Glutamatergic neuron (in vitro differentiated cells): ENCODE measurements at places on chromosomes 3 and 15. TPM values are rescaled to one million over a fixed set of nuclear protein-coding genes. Genes with fewer than 3 reads are reported as not detected.

GRCh38 chr3:117217355-117217754 is 507.8 kb downstream of the TUSC7 start:
- no peak for DNase-seq

The GRAMD1C gene
- 2.1 TPM for total RNA-seq

GRCh38 chr3:72591522-72592421 is 256.5 kb downstream of the SHQ1 start:
- no peak for DNase-seq

- no peak for DNase-seq
Observed at GRCh38 chr3:29864809-29865208, 583.9 kb downstream of the RBMS3 start.

GRCh38 chr15:99247062-99247461 is 2.3 kb downstream of the TTC23 start:
- DNase-seq, result no peak

- peak; percentile 48 for DNase-seq
Observed at GRCh38 chr3:194204042-194204987, 68.4 kb downstream of the HES1 start.

- no peak for DNase-seq
Observed at GRCh38 chr15:60840703-60841411, 361.9 kb upstream of the ICE2 start.

The BFSP2 gene
- total RNA-seq, result not detected

- DNase-seq, result peak; percentile 68
Observed at GRCh38 chr3:10574101-10574620, 68.8 kb upstream of the ATP2B2 start.

- DNase-seq, result no peak
Observed at GRCh38 chr3:51927061-51927977, 14.4 kb downstream of the RRP9 start.

GRCh38 chr15:87365186-87365585 is 891.4 kb downstream of the NTRK3 start:
- no peak for DNase-seq

DNA sequence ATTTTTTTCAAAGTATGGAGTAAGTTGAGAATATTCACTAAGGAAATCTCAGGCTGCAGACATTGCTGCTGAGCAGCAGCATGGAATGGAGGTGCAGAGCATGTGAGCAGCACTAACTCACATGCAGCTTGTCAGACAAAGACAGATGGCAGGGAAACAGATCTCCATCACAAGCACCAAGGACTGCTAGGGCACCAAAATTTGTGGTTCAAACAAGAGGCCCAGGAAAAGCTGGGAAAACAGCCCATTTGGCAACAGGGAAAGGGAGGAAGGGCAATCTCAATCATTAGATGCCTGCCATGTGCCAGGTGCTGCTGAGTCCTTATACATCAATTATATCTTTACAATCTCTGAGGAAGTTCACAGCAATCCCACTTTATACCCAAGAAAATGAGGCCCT is 47.2 kb upstream of the EIF1B start:
- DNase-seq, result no peak

- DNase-seq, result no peak
Observed at GRCh38 chr3:185365291-185366073, 2.5 kb downstream of the MAP3K13 start.

The CD200R1L gene
- total RNA-seq, result not detected
